ENCODE measurements at places on chromosomes 1 and 21. TPM values are rescaled to one million over a fixed set of nuclear protein-coding genes. Genes with fewer than 3 reads are reported as not detected.
A peak's percentile ranks its signal among the peaks of the same experiment; 100 is the strongest.

DNA sequence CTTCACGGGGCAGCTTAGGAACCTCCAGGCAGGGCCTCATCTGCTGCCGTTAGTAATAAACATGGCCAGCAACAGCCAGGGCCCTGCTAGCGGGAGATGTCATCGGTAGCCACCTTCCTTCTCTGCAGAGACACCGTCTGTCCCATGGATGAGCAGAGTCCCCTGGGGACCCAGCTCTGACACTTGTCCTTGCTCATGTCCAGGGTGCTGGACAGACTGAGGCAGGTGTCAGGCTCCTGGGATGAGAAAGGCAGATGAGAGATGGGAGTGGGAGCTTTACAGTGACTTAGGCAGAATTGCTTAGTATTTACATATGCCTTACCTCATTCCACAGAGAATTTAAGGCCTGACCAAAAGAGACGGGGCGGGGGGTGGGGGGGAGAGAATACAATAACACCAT, 25.0 kb downstream of the CAPN2 start:
- no peak for DNase-seq

- peak; percentile 54 for DNase-seq
These were observed 105.5 kb upstream of the IRF2BP2 start for GRCh38 chr1:234715252-234716014.

GRCh38 chr1:4362314-4363044, 291.9 kb upstream of the AJAP1 start:
- no peak for DNase-seq

DNA sequence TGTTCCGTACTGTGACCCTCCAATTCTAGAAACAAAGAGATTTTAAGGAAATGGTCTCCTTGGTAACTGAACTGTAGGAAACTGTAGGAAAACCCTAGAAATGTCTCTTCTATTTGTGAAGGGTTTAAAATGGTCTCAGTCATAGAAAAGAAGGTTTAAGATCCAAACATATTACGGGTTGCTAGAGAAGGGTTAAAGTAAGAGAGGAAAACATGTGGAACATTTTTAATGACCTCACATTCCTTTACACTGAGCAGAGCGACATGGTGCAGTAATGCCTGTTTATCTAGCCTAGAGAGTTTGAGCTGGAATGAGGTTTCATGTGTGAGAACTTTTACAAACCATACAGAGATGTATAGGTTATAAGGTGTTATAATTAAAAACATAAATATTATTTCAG, 36.9 kb upstream of the C1orf105 start:
- no peak for DNase-seq

DNA sequence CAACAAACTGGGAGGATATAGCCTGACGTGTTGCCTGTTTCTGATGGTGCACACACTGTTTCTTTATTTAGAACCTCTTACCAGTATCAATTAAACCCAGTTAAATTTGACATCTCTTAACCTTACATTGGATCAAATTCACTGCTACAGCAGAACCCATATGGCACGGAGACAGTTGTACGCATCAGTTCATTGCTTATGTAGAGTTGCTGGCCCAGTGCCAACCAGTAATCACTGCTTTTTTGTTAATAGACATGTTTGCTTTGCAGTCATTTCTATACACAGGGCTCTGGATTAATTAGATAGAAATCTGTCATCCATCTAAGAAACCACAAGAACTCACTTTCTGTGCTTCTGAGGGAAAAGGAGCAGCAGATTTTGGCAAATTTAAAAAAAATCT, 154.0 kb downstream of the RWDD3 start:
- no peak for DNase-seq

DNA sequence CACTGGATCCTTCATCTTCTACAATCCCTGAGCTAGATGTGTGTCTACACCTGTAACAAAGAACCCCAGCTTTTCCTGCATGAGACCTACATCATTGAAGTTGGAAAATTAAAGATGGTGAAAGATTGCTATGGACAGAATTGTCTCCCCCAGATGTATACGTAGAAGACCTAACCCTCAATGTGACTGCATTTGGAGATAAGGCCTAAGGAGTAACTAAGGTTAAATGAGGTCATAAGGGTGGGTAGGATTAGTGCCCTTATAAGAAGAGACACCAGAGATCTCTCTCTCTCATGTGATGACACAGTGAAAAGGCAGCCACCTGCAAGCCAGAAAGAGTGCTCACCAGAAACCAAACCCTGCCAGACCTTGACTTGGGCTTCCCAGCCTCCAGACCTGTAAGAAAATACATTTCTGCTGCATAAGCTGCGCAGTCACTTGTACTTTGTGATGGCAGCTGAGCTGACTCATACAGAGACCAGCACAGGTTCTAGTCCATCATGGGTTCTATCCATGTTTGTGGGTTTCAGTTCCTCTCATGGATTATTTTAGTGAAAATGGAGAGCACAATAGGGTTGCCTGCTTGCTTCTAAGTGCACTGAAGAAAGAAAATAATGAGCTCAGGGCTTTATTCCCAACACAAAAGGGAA, 180.8 kb downstream of the TPR start:
- no peak for DNase-seq

DNA sequence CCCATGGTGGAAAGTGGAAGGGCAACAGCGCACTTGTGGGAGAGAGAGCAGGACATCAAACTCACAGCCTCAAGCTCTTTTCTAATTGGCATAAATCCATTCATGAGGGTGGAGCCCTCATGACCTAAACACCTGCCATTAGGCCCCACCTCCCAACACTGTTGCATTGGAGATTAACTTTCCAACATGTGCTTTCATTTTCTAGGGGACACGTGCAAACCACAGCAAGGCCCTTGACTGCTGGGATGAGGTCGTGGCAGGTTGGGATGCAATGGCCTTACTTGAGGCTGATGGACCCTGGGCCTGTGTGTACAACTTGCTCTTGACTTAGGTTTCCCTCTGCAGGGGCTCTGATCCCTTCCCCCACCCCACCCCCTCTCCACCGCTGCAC, 35.9 kb upstream of the NEK2 start:
- no peak for DNase-seq

TDRD10 gene
- 3.9 TPM for total RNA-seq

ELF3 gene
- 0.27 TPM for total RNA-seq

DNA sequence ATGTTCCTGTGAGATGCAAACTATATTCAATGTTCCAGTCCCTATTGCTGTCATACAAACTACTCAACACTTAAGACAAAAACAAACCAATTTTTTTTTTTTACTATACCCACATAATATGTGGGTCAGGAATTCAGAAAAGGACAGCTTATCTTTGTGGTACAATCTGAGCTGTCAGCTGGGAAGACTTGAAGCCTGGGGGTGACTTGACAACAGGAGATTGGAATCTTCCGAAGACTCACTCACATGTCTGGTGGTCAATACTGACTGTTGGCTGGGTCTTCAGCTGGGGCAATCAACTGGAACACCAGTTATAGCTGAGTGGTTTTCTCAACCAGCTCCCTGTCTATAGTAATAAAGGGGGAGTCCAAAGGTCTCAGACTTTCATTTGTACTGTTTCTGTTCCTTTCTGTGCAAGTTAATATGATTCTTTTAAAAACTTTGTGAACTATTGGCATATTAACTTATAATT, 81.7 kb upstream of the ATP1B1 start:
- no peak for DNase-seq

GRCh38 chr1:35655196-35655595, 13.9 kb upstream of the PSMB2 start:
- DNase-seq: no peak

GRCh38 chr1:226466296-226466695, 58.4 kb upstream of the PARP1 start:
- DNase-seq: no peak

- DNase-seq: peak; percentile 92
These were observed 2.7 kb downstream of the ZBTB7B start for GRCh38 chr1:155005076-155006011.

ZNF326 gene
- total RNA-seq: 16.3 TPM

GRCh38 chr1:81430236-81430938, 370.3 kb upstream of the ADGRL2 start:
- no peak for DNase-seq

- no peak for DNase-seq
These were observed 30.4 kb downstream of the KCNN3 start for GRCh38 chr1:154839691-154840090.

LAPTM5 gene
- total RNA-seq: 30.2 TPM

DNA sequence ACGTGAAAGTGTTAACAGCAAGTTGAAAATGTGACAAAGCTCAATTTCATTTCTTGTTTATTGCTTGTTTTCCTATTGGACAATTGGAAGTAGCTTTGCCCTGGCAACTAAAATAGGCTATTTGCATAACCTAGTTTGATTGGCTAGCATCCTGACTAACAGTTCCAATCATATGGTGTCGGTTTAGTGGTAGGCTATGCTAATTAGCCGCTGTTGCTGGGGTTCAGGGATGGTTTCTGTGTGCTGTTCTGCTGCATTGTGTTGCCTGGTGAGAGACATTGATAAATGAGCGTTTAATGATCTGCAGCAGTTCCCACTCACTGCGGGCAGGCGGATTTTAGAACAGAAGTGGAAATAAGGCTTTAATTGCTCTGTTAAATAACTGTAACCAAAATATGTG, 68.5 kb downstream of the DYRK1A start:
- peak; percentile 72 for DNase-seq

DNA sequence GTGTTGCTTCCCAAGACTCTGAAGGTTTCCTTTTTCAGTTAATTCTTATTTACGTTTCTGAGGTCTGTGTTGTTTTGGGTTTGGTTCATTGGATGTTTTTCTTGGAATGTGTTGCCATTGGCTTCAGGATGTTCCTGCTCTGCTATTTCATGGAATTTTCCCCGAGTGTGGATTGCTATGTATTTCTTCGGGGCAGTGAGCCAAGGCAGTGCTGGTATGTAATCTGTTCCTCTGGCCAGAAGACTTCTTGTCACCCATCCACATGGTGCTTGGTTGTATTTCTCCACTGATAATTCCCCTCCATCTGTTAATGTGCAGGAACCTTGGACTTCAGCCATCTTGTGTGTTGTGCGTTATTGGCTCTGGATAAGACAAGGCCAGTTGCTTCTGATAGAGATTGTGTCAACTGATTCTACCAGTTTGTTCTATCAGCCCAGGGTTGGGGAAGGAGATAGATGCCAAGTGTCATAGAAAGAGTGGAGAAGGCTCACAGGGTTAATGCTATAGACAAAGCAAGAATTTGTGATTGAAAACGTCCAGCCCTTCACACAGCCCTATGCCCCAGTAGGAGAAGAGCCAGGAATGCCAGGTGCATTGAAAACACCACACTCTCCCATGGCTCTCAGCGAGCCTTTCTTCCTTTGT, 505.2 kb downstream of the PLPP3 start:
- DNase-seq: peak; percentile 87

CLCA4 gene
- total RNA-seq: 1.7 TPM

NIT1 gene
- 24.4 TPM for total RNA-seq

HPCAL4 gene
- 1.1 TPM for total RNA-seq

GRCh38 chr1:24426744-24427544, 11.3 kb downstream of the NIPAL3 start:
- no peak for DNase-seq

DNA sequence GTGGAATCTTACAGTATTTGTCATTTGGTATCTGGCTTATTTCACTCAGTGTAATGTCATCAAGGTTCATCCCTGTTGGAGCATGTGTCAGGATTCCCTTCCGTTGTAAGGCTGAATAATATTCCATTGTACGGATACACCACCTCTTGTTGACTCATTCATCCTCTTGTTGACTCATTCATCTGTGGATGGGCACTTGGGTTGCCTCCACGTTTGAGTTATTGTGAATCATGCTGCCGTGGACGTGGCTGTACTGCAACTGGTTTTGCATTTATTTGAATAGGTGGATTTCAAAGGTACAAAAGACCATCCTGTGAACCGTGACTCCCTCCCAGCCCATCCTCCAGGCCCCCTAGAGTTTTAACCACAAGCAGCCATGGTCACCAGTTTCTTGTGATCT, 11.9 kb upstream of the TCP10L start:
- DNase-seq: no peak

- no peak for DNase-seq
These were observed 11.5 kb downstream of the GPR3 start for GRCh38 chr1:27403931-27404330.

GRCh38 chr1:181014477-181015250, 8.0 kb downstream of the STX6 start:
- no peak for DNase-seq

GRCh38 chr1:64124704-64125440, 78.6 kb upstream of the UBE2U start:
- DNase-seq: no peak

GRCh38 chr1:1173793-1174415, at the start of gene TTLL10:
Gene TTLL10 (plus strand): TSS chr1:1173880. CDS start chr1:1179216, 5,336 bp downstream.
- DNase-seq: no peak

DNA sequence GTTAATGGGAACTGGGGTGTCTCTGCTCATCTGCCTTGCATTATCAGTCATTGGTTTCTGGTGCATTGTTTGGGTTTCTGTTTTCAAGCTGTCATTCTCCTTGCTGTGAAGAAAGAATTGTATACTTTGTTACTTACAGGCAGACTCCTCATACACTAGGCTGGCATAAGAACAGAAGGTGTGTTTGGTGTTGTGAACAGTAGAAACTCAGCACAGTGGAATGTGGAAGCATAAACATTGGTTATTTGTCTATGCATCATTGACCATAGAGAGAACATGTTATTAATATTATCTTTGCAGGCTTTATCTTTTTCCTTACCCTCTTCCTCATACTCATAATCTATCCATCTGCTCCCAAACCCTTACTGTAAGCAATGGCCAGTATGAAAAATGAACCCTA, 18.2 kb downstream of the C1orf87 start:
- no peak for DNase-seq

DNA sequence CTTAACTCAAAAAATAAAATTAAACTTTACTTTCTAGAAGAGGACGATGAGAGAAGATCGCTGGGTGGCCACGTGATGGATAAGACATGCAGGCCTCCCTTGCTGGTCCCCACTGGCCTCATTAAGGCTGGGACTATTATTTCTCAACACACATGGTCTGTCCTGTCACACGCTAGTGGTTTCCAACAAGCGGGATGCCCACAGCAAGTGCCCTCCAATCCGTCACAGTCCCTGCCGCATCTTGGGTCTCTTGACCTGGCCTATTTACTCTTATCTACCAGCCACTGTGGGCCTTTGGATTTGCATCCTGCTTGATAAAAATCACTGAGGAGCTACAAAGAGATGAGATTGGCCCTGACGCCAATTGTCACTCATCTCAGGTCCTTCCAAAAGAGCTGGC, 30.0 kb downstream of the CAPZB start:
- no peak for DNase-seq

DNA sequence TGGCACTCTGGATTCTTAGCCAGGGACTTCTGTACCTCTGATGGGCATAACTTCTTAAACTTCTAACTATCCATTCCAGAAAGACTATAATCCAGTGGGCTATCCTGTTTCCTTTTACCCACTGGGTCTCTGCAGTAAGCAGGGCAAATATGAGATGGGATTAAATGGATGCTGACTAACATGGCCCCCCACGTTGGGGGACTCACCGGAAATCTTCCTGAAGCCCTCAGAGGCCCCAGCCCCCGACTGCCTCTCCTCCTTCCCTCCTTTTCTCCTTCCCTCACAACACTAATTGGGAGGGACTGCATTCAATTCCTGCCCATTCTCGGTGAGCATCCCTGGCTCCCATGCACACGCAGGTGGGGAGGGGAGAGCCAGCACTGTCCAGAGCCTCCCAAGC, 70.1 kb downstream of the SSBP3 start:
- no peak for DNase-seq
